ENCODE measurements at places on chromosomes 2 and 18.
A peak's percentile ranks its signal among the peaks of the same experiment; 100 is the strongest.

DNA sequence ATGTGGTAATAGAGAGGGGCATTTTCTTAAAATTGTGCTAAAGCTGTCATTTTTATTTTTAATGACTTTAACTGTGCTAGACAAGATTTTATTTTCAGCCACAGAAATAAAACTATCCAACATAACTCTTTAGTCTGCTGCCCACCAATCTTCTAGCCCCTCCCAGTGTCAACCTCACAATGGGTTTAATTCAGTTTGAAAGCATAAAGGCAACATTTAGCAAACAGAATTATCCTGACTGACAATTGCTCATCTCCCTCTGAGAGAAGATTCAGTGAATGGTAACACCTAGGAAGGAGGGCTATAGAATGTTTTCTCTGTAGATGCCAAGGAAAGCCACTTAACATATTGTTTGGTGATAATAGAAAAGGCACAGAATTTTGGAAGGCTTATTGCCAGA lies 5.2 kb downstream of the ERMN start:
- DNase-seq = no peak

DNA sequence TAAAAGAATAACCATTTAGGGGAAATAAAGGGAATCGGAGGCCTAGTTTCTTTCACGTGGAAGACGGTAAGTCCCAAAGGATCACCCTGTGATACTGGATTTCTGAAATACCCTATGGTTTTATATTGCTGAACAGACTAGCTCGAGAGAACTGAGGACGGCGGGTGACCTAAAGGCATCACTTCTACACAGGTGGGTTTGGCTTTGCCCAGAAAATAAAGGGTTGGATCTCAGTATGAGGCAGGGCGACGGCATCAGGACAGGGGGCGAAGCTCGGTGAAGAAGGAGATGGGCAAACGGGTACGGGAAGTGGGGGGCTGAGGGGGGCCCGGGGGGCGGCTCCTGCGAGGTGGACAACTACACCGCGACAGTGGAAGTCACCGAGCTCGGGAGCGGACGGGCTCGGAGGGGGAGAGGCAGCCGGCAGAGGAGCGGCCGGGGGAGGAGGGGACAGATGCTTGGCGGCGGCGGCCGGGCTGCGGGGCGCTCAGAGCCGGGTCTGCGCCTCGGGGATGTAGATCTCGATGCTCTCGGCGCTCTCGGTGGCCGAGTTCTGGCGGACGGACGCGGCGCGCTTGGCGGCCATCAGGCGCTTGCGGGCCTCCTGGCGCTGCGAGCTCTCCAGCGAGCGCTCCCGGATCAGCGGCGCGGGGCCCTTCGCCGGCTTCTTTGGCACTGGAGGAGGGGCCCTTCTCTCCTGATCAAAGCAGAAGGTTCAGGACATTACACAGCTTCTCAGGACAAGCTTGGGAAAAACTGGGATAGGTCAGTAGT lies 48.9 kb downstream of the TGIF1 start:
- peak; percentile 64 for DNase-seq

DNA sequence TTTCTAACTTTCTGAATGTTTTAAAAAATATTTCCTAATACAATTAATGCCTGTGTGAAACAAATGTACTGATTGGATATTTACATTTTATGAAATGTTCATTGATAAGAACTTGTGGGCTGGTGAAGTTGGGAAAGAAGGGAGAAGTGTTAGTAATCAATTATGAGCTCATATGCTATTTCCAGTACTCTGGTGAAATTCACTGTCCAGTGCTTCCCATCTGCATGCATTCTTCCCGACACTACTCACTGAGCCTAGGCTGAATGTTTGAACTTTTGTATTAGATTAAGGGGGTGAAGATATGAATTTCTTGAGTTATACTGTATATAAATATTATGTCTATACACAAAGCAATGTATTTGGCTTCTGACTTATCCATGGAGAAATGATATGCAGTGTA lies 36.0 kb downstream of the SKA1 start:
- DNase-seq = no peak

GRCh38 chr2:139684286-139684860 lies 904.2 kb upstream of the NXPH2 start:
- DNase-seq = no peak

DNA sequence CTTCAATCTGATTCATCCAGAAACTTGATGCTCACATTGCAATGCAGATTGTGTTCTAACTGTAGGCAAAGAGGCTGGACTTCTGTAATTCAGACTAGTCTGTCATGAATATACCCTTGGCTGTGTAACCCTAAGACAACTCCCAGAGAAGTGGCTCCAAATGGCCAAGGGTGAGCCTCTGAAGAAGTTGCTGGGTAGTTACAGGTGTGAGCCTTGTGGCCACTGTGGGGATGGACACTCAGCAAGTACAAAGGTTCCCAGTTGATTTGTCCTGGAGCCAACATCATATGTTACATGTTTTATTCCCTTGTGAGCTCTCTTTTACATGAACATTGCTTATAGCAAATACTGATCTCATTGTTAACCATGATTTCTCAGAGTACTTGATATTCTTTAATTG lies 94.8 kb upstream of the KCNJ3 start:
- DNase-seq = no peak

DNA sequence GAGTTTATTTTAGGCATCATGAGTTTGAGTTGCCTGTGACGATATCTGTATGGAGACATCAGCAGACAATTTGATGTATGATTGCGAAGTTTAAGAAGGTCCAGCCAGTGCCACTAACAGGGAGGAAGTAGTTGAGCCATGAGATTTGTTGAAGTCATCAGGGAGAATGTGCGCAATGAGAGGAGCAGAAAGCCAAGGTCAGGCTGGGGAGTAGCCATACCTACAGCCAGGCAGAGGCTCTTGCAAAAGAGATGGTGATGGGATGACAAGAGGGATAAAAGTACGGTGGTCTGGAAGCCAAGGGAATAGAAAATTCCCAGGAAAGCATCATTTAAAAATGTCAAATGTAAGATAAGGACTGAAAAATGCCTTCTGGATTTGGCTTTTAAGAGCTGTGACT lies 51.2 kb downstream of the LIMS1 start:
- no peak for DNase-seq

DNA sequence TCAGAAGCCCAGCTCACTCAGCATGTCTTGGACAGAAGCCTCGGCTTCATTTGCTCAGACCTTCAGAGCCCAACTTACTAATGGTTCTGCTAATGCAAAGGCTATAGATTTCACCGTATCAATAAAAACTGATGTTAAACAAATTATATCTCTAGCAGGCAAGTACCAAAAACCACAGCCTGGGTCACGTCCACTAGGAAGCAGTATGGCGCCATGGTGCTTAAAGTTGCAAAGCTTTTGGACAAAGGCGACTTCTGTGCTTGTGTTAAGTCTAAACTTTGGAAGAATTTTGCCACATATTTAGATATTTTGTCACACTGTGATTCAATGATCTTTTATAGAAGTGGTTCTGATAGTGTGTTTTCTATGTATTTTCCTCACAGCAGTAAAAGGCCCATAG lies 276.8 kb upstream of the PARD3B start:
- DNase-seq = no peak

GRCh38 chr2:31335921-31336585 lies 78.5 kb downstream of the XDH start:
- no peak for DNase-seq

DNA sequence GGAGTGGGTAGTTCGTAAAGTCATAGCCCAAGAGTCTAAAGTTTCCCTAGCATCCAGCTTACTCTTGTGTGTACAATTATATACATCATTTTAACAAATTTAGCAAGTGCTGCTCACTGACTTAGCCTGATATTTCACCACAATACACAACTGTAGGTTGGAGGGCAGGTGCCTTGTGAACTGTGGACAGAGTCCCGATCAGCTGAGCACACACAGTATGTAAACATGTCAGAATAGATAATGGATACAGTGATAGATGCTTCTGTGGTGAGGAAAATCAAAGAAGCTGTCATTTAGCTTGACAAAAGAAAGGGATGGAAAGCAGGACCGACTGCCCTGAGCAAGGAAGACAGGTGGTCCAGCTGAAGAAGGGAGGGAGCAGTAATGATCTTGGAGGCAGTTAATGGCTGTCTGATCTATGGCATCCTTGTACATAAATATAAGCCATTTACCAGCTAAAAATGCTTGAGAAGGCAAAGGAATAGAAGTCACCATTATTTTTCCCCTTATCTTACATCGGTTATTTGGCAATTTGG lies 372.8 kb upstream of the UBE2E3 start:
- DNase-seq = no peak

DNA sequence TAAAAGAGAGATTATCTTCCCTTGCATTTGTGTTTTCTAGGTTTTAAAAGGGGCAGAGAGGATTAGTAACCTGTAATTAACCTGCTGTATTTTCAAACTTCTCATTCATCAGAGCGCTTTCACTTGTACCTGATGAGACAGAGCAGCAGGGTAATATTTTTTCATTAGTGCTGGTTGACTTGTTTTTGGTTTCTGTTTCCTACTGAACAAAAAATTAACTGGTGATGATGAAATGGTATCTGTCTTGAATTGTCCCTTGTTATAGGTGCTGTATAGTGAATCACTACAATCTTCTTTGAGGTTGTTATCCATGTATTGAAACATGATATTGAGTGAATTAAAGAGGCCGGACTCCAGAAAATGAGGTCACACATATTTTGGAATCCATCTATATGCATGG lies 37.9 kb downstream of the CDH20 start:
- DNase-seq = no peak

DNA sequence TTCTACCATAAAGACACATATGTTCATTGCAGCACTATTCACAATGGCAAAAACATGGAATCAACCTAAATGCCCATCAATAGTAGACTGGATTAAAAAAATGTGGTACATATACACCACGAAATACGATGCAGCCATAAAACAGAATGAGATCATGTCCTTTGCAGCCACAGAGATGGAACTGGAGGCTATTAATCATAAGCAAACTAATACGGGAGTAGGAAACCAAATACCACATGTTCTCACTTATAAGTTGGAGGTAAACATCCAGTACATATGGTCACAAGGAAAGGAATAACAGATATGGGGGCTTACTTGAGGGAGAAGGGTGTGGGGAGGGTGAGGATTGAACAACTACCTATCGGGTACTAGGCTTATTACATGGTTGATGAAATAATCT lies 7.7 kb downstream of the HMSD start:
- DNase-seq = no peak

- DNase-seq = no peak
Measured at GRCh38 chr2:211086049-211086448, 529.6 kb downstream of the CPS1 start.

GRCh38 chr18:49668574-49669275 lies 106.9 kb downstream of the LIPG start:
- DNase-seq = peak; percentile 95

GRCh38 chr18:47422524-47422923 lies 171.1 kb upstream of the SKOR2 start:
- DNase-seq = peak; percentile 67

- no peak for DNase-seq
Measured at GRCh38 chr2:125125902-125126301, 1100.8 kb downstream of the CNTNAP5 start.

DNA sequence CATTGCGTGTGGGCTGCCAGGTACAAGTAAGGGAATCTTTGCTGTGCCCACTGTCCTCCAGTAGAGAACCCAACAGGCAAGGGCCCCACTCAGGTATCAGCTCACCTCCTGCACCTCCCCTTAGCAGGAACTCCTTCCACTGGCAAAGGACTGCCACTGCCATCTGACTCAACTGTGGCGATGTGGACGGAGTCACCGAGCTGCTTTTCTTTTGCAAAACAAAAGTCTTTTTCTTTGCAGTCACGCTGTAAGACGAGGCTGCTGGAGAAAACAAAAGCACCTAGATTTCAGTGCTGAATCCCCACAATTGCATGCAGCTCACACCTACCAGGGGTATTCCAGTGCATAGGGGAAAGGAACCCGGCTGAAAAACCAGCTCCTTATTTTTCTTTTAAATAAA lies 7.9 kb downstream of the MTERF4 start:
- DNase-seq = no peak

DNA sequence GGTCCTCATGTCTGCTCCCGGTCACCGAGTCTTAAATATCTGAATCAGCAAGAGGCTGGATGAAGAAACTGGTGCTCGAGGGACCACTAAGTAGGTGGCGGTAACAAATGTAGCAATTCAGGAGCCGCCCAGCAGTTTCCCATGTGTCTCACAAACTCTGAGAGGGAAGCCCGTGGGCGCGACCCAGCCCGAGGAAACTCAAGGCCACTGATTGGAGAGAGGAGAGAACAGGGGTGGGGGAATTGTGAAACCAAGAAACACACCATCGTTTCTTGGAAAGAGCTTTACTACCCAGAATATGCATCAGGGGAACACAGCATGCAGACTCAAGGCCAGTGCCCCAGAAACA lies 10.8 kb downstream of the MLPH start:
- no peak for DNase-seq

- DNase-seq = no peak
Measured at GRCh38 chr18:72194072-72194471, 350.1 kb downstream of the CBLN2 start.

DNA sequence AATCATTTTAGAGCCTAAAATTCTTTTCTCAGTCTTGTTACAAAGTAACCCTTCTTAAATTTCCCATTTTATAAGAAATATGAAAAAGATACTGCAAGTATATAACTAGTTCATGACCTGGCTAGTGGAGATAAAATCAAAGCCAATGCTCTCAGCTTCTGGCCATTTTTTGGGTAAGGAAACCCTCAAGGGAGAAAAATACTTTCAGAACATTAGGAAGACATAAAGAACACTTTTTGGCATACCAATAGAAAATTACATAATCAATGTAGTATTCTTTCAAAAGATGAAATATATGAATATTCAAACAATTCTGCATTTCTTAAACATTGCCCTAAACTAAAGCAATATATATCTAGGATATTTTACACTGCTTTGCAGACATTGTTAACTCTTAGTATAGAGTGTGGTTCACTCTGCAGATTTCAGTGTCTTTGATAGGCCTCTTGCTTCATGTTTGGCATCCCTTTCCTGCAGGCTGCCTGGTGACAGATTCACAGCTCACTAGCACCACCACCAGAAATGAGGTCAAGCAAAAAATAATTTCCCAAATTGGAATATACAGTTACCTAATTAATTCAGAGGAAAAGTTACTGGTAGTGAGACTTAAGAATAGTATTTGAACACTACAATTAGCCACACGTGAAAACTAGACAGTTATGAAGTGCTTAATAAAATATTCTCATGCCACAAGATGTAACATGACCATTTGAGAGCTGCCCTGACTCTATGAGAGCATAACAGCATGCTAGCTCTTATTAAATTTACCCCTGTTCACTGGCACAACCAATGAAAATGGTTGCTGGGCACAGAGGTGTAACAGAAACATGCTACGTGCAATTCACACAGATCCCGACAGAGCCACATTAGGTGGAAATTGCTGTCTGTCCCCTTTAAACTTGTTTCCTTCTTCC lies 36.0 kb downstream of the PAIP2B start:
- DNase-seq = peak; percentile 74

GRCh38 chr2:212227755-212228154 lies 310.8 kb downstream of the ERBB4 start:
- DNase-seq = peak; percentile 51

Measured in muscle of leg (tissue), 16 donors.